ENCODE measurements at places on chromosomes 16 and 17. TPM values are rescaled to one million over a fixed set of nuclear protein-coding genes. Genes with fewer than 3 reads are reported as not detected.

DNA sequence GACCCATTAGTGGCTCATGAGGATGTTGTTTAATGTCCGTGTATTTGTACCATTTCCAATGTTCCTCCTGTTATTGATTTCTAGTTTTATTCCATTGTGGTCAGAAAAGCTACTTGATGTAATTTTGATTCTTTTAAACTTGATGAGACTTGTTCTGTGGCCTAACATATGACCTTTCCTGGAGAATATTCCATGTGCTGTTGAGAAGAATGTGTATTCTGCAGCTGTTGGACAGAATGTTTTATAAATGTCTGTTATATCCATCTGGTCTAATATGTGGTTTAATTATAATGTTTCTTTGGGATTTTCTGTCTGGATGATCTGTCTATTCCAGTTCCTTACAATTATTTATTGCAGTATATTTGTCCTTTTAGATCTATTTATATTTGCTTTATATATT is 2.9 kb upstream of the ABCA10 start:
- DNase-seq = no peak
- H3K4me3 ChIP-seq = no peak overlapping the region
- no peaks in the 10 kb centered on the region for H3K27me3 ChIP-seq
- H3K4me1 ChIP-seq = peaks cover 2% of the 10 kb centered on the region

DNA sequence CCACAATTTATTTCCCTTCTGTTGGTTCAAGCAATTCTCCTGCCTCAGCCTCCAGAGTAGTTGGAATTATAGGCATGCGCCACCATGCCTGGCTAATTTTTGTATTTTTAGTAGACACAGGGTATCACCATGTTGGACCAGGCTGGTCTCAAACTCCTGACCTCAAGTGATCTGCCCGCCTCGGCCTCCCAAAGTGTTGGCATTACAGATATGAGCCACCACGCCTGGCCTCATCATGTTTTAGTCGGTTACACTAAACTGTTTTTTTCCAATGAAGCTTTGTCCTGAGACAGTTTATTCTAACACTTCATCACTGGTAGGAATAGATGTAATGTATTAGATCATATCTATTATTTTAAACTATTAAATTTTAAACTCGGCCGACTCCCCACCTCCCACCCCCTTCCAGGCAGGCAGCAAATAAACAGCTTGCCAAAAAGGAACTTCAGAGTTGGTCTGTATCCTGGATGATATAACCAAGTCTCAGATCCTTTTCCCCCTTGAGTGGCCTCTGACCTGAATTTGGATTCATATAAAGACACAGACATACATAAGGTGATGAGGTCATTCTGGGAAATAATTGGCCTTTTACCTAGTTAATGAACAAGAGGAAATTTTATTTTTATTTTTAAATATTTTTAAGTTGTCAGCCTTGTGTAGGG is 18.4 kb upstream of the CORO6 start:
- no peaks in the 10 kb centered on the region for H3K36me3 ChIP-seq
- no peak for DNase-seq
- H3K27ac ChIP-seq = no peak overlapping the region
- no peak overlapping the region for H3K4me3 ChIP-seq

DNA sequence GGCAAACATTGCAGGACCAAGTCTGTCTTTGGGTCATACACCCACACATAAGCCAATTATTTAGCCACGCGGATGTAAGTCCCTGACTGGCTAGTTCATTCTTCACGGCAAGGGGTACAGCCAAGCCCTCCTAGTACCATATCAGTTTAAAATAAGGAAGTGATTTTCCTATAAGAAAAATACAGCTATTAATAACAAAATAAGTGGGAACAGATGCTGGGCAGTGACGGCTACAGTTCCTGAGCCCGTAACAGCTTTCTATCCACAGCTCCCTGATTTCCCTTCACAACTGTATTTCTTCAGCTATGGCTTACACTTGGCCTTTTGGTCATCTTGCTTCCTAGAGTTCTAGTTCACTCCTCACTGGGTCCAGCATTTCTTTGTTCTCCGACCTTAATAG is 542.4 kb upstream of the C16orf82 start:
- H3K27me3 ChIP-seq = no peaks in the 10 kb centered on the region
- H3K4me1 ChIP-seq = no peaks in the 10 kb centered on the region
- H3K4me3 ChIP-seq = no peak overlapping the region
- H3K36me3 ChIP-seq = no peaks in the 10 kb centered on the region

GRCh38 chr16:61435346-61435745 is 600.9 kb downstream of the CDH8 start:
- H3K4me1 ChIP-seq = no peaks in the 10 kb centered on the region
- H3K4me3 ChIP-seq = no peak overlapping the region
- H3K27ac ChIP-seq = no peak overlapping the region
- no peaks in the 10 kb centered on the region for H3K27me3 ChIP-seq

GRCh38 chr16:57196286-57196685 is 10.2 kb downstream of the RSPRY1 start:
- no peak overlapping the region for H3K27ac ChIP-seq
- H3K4me1 ChIP-seq = peaks cover 2% of the 10 kb centered on the region
- H3K36me3 ChIP-seq = no peaks in the 10 kb centered on the region
- no peak overlapping the region for H3K4me3 ChIP-seq

DNA sequence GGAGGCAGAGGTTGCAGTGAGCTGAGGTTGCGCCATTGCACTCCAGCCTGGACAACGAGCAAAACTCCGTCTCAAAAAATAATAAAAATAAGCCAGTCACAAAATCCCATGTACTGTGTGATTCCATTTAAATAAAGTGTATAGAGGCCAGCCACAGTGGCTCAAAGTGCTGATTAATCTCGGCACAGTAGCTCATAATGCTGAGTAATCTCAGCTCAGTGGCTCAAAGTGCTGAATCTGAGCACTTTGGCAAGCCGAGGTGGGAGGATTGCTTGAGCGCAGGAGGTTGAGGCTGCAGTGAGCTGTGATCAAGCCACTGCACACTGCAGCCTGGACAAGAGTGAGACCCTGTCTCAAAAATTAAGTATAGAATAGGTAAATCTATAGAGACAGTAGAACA is 4.9 kb downstream of the TMED6 start:
- no peaks in the 10 kb centered on the region for H3K4me1 ChIP-seq
- no peaks in the 10 kb centered on the region for H3K27me3 ChIP-seq
- no peak for DNase-seq
- H3K36me3 ChIP-seq = no peaks in the 10 kb centered on the region
- H3K4me3 ChIP-seq = no peak overlapping the region

GRCh38 chr16:3835089-3835602 is 45.4 kb downstream of the CREBBP start:
- DNase-seq = no peak
- no peaks in the 10 kb centered on the region for H3K27me3 ChIP-seq
- no peaks in the 10 kb centered on the region for H3K36me3 ChIP-seq
- no peak overlapping the region for H3K27ac ChIP-seq
- H3K4me1 ChIP-seq = peaks cover 8% of the 10 kb centered on the region

DNA sequence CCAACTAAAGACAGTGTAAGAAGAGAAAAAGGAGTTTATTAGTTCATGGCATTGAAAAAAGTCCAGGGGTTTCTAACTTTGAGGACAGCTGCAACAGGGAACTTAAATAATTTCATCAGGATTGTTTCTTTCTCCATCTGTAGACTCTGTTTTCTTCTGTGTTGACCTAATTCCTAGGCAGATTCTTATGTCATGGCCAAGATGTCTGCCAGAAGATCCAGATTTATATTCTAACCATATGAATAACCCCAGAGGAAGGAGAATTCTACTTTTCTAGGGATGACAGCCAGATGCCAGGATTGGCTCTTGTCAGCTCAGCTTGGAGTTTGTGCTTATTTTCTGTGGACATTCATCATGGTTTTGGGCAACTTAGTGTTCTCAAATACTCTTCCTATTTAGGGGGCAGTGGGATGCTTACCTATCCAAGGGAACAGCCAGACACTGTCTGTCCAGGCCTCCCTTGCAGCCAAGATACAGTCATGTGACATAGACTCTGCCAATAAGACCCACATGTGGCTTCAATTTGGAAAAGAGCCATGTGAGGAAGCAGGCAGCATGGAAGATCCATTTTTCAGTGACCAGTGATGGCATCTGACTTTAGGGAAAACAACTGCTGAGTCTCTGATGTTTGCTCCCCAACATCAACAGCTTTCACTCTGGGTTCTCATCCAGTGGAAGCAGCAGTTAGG is 18.2 kb downstream of the PCTP start:
- H3K4me1 ChIP-seq = no peaks in the 10 kb centered on the region
- no peak for DNase-seq
- H3K27me3 ChIP-seq = no peaks in the 10 kb centered on the region

GRCh38 chr17:3990386-3991127 is 26.3 kb upstream of the ATP2A3 start:
- no peak overlapping the region for H3K4me3 ChIP-seq
- H3K36me3 ChIP-seq = no peaks in the 10 kb centered on the region
- peaks cover 2% of the 10 kb centered on the region for H3K4me1 ChIP-seq
- H3K27ac ChIP-seq = no peak overlapping the region

- no peak overlapping the region for H3K4me3 ChIP-seq
- H3K27me3 ChIP-seq = no peaks in the 10 kb centered on the region
- H3K27ac ChIP-seq = no peak overlapping the region
- DNase-seq = no peak
- H3K4me1 ChIP-seq = peaks cover 1% of the 10 kb centered on the region
Measured at GRCh38 chr16:3193221-3194212, 5.5 kb downstream of the OR1F1 start.

The PABPN1L gene
- total RNA-seq = not detected

The TMEM88 gene
- 11.4 TPM for total RNA-seq

The CDRT4 gene
- 6.2 TPM for total RNA-seq

The EPOP gene
- 0.84 TPM for total RNA-seq

The MYL4 gene
- total RNA-seq = 0.79 TPM
